ENCODE measurements at places on chromosomes 1 and 21. TPM values are rescaled to one million over a fixed set of nuclear protein-coding genes. Genes with fewer than 3 reads are reported as not detected.
A peak's percentile ranks its signal among the peaks of the same experiment; 100 is the strongest.

The KPRP gene
- total RNA-seq = not detected

The RXRG gene
- total RNA-seq = 16.3 TPM

The FAM163A gene
- total RNA-seq = not detected

The OR2T11 gene
- total RNA-seq = not detected

The DMRTA2 gene
- not detected for total RNA-seq

The LHX8 gene
- not detected for total RNA-seq

The CFHR3 gene
- 0.20 TPM for total RNA-seq

The ESRRG gene
- total RNA-seq = 35.7 TPM

The NBPF12 gene
- total RNA-seq = 3.5 TPM

The CYP4X1 gene
- 1.2 TPM for total RNA-seq

The GUCA2B gene
- not detected for total RNA-seq

The TSSK3 gene
- 2.5 TPM for total RNA-seq

DNA sequence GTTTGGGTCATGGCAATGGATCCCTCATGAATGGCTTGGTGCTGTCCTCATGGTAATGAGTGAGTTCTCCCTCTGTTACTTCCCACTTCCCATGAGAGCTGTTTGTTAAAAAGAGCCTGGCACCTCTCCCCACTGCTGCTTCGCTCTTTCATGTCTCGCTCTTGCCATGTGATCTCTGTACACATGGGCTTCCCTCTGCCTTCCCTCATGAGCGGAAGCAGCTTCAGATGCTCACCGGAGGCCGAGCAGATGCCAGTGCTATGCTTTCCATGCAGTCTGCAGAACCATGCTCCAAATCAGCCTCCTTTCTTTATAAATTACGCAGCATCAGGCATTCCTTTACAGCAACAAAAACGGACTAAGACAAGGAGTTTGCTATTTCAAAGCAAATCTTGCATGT, 14.9 kb upstream of the GNPAT start:
- H3K4me3 ChIP-seq = no peak overlapping the region
- H3K4me1 ChIP-seq = no peaks in the 10 kb centered on the region
- H3K36me3 ChIP-seq = peaks cover 72% of the 10 kb centered on the region
- H3K27me3 ChIP-seq = no peaks in the 10 kb centered on the region
- no peak overlapping the region for H3K27ac ChIP-seq
- no peak for DNase-seq

- H3K36me3 ChIP-seq = peaks cover 100% of the 10 kb centered on the region
- H3K4me3 ChIP-seq = no peak overlapping the region
- no peaks in the 10 kb centered on the region for H3K27me3 ChIP-seq
- no peak overlapping the region for H3K27ac ChIP-seq
These were observed 35.4 kb downstream of the MIA3 start for GRCh38 chr1:222653178-222653827.

DNA sequence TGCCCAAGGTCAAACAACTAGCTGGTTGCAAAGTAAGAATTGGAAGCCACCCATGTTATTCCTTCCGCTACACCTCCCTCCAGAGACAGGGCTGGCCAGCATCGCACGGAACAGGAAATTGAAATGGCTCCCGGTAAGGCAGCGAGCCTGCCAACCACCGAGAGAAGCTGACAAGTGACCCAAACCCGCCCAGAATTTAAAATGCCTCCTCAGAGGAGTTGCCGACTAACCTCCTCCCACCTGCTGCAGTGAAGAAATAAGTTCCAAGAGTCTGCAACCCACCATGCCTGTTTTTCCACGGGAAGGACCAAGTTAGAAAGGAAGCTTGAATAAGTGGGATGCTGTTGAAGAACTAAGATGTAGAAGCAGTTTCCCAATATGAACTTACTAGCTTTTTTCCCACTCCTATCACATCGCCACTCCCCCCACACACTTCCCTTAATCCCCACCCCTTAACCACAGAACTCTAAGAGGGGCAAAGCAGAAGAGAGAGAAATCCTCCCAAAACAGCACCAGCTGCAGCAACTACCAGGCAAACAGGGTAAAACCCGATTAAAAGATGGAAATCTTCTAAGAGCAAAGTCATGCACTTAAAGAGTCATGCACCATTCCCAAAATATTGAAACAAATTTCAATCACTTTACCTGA, 78.6 kb downstream of the TIAM1 start:
- DNase-seq = peak; percentile 20
- H3K4me1 ChIP-seq = peaks cover 18% of the 10 kb centered on the region
- no peaks in the 10 kb centered on the region for H3K36me3 ChIP-seq
- no peak overlapping the region for H3K27ac ChIP-seq

DNA sequence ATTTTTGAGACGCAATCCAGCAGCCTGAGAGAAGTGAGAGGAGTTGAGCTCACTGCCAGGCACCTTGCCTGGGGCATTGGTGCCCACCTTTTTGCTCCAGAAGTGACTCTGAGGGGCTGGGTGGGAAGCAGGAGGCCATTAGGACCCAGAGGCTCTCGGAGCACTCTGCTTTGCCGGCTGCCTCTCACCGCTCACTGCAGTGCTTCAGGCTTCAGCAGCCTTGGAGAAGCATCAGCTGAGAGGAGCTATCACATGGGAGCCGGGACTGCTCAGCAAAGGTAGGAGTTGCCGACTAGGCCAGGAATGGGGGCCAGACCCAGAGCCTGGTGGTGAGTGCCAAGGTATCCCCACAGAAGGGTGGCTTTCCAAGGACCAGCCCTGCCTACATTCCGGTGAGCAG, at the start of gene GPR61:
TSS of gene GPR61 (plus strand) at position 197 of the 400 bp plus-strand sequence. CDS start 3,151 bp downstream, outside the sequence.
- H3K27ac ChIP-seq = no peak within 1 kb of the TSS
- no peak within 1 kb of the TSS for H3K4me3 ChIP-seq
- no peaks in the 10 kb centered on the region for H3K36me3 ChIP-seq
- DNase-seq = no peak
- no peaks in the 10 kb centered on the region for H3K27me3 ChIP-seq

- H3K4me3 ChIP-seq = peak within 1 kb of the TSS; percentile 5
- no peaks in the 10 kb centered on the region for H3K4me1 ChIP-seq
- no peaks in the 10 kb centered on the region for H3K36me3 ChIP-seq
- DNase-seq = peak; percentile 59
- H3K27ac ChIP-seq = peak within 1 kb of the TSS; percentile 59
These were observed at the start of gene ARHGAP30 for GRCh38 chr1:161069731-161070270. Gene ARHGAP30 (minus strand): TSS chr1:161069891. CDS start chr1:161069624, 267 bp downstream.

DNA sequence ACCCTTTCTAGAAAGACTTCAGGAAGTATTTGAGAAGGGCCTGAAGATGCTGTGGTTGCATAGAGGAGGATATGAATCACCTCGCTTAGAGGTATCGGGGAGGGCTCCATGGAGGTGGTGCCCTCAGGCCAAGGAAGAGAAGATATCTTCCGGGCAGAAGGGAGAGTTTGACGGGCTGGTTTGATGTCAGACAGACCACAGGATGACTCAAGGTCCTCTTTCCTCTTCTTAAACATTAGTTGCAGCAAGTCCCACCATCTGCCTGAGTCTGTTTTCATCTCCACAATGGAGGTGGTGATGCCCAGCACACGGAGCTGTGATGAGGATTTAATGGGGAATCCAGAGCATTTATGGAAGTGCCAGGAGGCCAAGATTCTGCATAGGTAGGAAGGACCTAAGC, 25.1 kb upstream of the RUNX3 start:
- H3K4me3 ChIP-seq = no peak overlapping the region
- no peak for DNase-seq
- H3K27ac ChIP-seq = no peak overlapping the region

- peaks cover 52% of the 10 kb centered on the region for H3K36me3 ChIP-seq
- no peak overlapping the region for H3K4me3 ChIP-seq
- no peak overlapping the region for H3K27ac ChIP-seq
- DNase-seq = no peak
- no peaks in the 10 kb centered on the region for H3K4me1 ChIP-seq
- H3K27me3 ChIP-seq = no peaks in the 10 kb centered on the region
These were observed 70.3 kb downstream of the USP24 start for GRCh38 chr1:55144886-55145285.

GRCh38 chr1:207823880-207824566, 72.2 kb downstream of the CD46 start:
- H3K27me3 ChIP-seq = no peaks in the 10 kb centered on the region
- peak overlapping the region; percentile 96 for H3K27ac ChIP-seq
- peaks cover 21% of the 10 kb centered on the region for H3K36me3 ChIP-seq
- peak overlapping the region; percentile 70 for H3K4me3 ChIP-seq
- peaks cover 41% of the 10 kb centered on the region for H3K4me1 ChIP-seq

- H3K36me3 ChIP-seq = no peaks in the 10 kb centered on the region
- H3K4me3 ChIP-seq = no peak overlapping the region
- no peak overlapping the region for H3K27ac ChIP-seq
- DNase-seq = no peak
- H3K4me1 ChIP-seq = no peaks in the 10 kb centered on the region
These were observed 408.8 kb upstream of the DAB1 start for GRCh38 chr1:57832612-57833011.

- no peaks in the 10 kb centered on the region for H3K4me1 ChIP-seq
- H3K27ac ChIP-seq = no peak overlapping the region
These were observed 119.3 kb downstream of the HLCS start for GRCh38 chr21:36847189-36847588.

DNA sequence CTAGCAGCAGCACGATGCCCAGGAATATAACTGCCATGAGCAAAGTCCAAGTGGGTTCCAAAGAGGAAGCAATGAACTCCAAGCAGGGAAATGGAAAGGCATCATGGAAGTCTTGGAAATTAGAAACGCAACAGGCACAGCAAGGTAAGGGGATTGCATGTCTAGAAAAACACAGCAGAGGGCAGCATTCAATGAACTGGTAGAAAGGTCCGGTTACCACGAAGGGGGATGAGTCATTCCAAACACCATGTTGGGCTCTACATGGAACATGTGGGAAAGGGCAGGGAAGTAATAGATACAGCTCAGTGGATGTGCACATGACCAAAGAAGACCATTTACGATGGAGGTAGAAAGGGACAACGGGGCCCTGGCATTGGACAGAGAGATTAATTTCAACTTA, 36.4 kb downstream of the RXRG start:
- no peak overlapping the region for H3K27ac ChIP-seq
- H3K36me3 ChIP-seq = no peaks in the 10 kb centered on the region
- peak; percentile 34 for DNase-seq
- H3K27me3 ChIP-seq = no peaks in the 10 kb centered on the region
- H3K4me3 ChIP-seq = no peak overlapping the region

DNA sequence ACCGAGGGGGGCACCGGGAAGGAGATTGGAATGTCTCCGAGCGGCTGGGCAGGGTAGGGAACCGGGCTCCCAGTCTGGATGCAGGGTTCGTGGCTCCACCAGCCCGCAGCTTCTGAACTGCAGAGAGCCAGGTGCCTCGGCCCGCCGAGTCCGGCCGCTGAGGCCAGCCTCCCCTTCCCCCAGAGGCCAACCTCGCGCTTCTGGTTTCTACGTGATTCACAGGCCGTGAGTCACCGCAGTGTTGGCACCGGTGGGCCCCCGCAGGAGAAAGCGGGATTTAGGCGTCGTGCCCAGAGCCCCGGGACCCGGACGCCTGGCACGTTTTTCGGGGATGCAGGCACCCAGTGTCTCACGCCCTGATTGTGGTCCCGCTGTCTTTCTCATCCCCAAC, 458 bp downstream of the CRABP2 start:
- no peaks in the 10 kb centered on the region for H3K36me3 ChIP-seq
- peaks cover 24% of the 10 kb centered on the region for H3K4me1 ChIP-seq
- peak; percentile 33 for DNase-seq
- H3K4me3 ChIP-seq = peak overlapping the region; percentile 52
- H3K27ac ChIP-seq = no peak overlapping the region

GRCh38 chr1:8987881-8988617, 38.2 kb downstream of the SLC2A7 start:
- H3K27me3 ChIP-seq = no peaks in the 10 kb centered on the region
- H3K36me3 ChIP-seq = no peaks in the 10 kb centered on the region

Measured in heart right ventricle (tissue), 16 donors.